NCI-H82 (cell line): ENCODE measurements at places on chromosomes 7 and 10.
A peak's percentile ranks its signal among the peaks of the same experiment; 100 is the strongest.

- no peak for DNase-seq
Measured at GRCh38 chr7:132485136-132485535, 91.1 kb downstream of the PLXNA4 start.

DNA sequence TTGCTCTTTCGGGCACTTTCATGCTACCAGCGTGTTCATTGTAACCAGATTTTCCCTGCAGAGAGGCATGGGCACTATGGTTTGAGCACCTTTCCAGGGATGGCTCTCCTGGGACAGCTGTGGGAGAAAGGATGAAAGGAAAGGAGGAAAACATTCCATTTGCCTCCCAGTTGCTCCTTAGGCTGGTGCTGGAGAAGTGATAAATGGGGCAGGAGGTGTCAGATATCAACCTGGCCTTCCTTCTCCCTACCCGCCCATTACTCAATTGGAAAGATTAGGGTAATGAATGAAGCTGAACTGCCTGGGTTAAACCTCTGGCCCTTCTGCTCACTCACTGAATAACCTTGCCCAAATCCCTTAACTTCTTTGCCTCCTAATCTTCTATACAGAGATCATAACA, 228.4 kb downstream of the PLXNA4 start:
- DNase-seq, result peak; percentile 78

DNA sequence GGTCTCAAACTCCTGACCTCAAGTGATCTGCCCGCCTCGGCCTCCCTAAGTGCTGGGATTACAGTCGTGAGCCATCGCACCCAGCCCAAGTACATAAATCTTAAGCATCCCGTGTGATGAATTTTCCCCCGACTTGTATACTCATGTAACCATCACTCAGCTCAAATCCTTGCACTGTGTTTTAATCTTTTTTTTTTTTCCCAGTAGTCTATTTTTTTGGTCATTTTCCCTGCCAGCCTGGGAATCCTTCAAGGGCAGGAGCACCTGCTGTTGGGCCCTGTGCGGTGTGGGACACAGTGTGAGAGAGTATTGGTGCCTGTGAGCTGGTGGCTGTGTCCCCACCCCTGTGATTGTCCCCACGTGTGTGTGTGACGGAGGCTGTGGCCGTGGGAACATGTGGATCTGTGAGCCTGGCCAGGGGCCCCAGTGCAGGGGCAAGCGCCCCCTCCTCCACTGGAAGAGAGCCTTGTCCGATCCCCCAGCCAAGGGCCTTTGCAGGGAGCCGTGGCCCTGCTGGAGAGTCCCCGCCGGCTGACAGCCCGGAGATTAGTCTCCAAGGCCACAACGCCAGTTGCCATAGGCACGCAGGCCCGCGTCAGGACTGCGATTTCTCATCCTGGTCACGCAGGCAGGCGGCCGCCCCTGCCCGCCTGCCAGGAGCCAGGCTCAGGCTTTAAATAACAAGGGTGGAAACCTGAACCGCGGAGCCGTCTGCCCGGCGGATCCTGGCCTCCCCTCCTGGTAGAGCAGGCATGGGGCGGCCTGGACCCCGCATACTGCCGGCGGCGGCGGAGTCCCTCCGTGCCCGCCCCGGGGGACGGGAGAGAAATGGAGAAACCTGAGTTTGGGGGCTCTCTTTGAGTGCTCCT, 26.5 kb downstream of the GTF2IRD1 start:
- peak; percentile 87 for DNase-seq

GRCh38 chr7:50270531-50271018, 33.9 kb upstream of the IKZF1 start:
- DNase-seq, result no peak

GRCh38 chr7:45416846-45417245, 157.3 kb upstream of the ADCY1 start:
- no peak for DNase-seq
